ENCODE measurements at places on chromosomes 1 and 21.

DNA sequence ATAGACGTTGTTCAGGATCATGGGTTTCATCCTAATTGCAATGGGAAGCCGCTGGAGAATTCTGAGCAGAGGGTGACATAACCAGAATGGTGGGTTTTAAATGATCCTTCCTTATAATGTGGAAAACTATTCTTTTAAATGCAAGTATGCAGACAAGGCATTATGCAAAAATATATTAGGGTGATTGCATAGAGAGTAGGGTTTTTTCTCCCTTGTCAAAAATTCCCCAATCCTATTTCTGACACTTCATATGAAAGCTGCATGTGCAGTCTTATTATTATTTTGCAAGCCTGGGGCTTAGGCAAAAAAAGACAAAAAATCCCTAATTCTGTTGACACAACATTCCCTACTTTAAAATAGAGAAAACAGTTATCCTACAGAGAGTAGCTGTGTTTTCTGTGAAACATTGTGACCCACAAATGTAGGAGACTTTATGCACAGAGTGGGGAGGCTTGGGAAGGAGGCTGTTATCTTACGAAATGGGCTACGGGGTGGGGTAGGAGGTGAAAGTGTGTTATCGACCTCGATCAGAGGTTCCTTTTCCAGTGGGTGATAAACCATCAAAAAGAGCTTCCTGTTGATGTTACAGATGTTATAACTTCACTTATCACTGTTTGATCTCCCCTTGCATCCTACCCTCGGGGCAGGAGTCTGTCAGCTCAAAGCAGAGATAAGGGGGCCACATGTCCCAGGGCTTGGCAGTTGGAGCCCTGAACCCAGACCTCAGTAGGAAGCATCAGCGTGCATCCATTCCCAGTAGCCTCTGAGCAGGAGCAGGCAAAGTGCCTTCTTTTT is 27.2 kb downstream of the RHEX start:
- DNase-seq = no peak

DNA sequence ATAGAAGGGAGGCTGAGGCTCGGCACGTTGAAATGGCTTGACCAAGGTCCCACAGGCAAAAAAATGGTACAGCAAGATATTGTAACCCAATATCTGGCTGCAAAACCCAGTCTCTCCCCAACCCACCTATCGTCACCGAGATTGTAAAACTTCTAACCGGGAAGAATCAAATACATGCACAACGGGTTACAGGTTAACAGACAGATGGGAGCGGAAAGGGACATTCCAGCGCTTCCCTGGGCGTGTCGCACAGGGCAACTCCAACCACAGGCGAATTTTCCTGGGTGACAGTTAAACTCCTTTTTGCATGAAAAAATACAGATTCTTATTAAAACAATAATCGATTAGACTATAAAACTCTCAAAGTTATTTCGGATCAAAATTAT is 31.8 kb upstream of the JUN start:
- no peak for DNase-seq

GRCh38 chr1:243842161-243842560 is 7.9 kb downstream of the AKT3 start:
- no peak for DNase-seq

- no peak for DNase-seq
Observed at GRCh38 chr1:109229531-109230127, 15.9 kb downstream of the SARS1 start.

DNA sequence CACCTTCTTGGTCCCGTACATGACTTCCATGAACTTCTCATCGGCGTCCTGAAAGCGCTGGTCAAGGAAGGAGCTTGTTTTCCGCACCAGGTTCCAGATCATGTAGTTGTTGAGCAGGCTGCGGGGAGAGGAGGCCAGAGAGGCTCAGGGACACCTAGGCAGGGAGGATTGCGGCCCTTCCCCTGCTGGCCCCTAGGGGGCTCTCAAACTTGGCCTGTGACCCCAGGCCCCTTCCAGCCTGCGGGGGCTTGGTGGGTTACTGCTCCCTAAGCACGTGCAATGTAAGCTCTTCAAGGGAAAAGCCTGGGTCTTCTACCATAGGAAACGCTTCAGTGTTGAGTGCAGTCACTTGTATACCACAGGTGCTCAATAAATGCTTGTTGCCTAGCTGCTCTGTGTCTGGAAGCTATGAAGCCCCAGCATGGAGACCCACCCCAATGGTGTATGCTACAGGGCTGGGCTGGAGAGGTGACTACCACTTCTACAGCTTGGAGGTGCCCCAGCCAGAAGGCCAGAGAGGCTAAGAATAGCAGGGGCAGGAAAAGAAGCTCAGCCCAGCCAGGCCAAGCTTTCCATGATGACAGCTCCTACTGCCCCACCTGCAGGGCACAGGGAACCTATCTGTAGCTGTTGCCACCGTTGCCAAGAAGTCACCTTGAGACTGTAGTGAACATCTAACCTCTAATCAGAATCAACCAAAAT is 45.1 kb downstream of the ECE1 start:
- no peak for DNase-seq
